ENCODE measurements at places on chromosomes 6 and 20.

- DNase-seq = no peak
Observed at GRCh38 chr20:51802170-51802751, at the start of gene SALL4. TSS of gene SALL4 (minus strand) at chr20:51802521. CDS start at chr20:51802408, 113 bp downstream.

DNA sequence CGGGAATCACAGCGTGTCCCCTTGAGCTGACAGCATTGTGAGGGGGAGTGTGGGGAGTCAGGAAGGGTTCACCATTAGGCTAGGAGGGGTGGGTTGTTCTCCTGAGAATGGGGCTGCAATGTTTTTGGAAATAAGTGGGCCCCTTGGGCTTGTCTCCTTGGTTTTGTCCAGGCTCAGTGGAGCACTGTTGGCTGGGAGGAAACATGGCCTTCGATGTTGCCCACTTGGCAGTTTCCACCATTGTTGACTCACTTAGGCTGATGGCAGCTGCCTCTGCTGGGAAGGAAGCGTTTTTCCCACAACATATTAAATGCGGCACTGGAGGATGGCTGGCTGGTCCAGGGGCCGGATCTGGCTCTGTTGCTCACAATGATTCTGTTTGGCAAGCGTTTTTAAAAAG is 512.1 kb downstream of the QKI start:
- no peak for DNase-seq

GRCh38 chr6:116364321-116364720 is 6.4 kb upstream of the DSE start:
- DNase-seq = no peak

GRCh38 chr20:10856237-10857015 is 182.6 kb upstream of the JAG1 start:
- no peak for DNase-seq

- DNase-seq = no peak
Observed at GRCh38 chr6:164206807-164207423, 792.4 kb downstream of the QKI start.

GRCh38 chr6:24010133-24010532 is 115.9 kb upstream of the NRSN1 start:
- DNase-seq = no peak

DNA sequence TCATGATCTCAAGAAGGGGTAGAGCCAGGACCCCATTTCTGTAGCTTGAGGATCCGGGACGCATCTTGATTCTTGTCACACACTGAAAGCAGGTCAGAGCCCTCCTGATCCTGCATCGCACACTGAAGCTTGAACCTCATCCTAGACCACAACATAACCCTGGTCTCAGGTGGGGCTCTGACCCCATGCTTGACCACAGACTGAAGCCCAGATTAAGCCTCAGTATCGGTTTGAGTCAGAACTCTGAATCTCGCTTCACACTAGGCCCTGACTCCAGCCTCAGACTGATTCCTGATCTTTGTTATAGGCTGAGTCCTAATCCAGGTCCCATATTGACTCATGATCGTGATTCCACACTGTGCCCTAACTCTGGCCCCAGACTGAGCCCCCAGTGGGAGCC is 8.5 kb upstream of the RSPO4 start:
- DNase-seq = no peak

- no peak for DNase-seq
Observed at GRCh38 chr20:14647016-14647415, 309.6 kb upstream of the FLRT3 start.

DNA sequence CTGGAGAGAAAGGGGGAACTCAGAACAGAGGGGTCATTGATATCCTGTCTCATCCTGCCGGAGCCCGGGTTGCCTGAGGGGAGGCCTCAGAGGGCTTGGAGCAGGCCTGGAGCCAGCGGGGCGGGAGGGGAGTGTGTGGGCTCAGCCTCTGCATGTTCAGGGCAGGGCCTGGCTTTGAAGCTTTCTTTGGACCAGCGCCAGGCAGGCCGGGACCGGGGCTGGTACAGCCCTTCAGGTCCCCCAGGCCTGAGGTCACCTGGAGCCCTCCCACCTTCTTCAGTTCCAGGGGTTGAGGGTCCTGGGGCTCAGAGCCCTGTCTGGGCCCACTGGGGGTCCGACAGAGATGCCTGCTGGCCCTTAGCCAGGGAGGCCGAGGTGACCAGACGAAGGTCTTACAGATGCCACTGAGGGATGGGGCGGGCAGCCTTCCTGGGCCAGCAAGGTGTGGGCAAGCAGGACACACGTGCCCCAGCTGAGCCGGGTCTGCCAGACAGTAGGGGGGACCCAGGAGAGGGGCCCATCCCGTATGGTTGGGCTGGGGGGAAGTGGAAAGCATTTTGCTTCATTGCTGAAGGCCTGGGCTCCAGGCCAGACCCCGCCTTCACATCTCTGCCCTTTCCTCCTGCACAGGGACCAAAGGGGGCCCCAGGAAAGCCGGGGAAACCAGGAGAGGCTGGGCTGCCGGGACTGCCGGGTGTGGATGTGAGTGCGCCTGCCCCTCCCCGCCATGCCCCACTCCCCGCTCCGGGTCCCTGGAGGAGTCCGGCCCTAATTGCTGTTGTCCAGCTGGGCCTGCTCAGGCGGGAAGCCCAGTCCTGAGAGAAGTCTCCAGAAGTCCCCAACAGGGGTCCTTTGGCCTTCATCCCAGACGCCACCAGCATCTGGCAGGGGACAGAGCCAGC is 2.0 kb downstream of the COL9A3 start:
- DNase-seq = no peak

GRCh38 chr6:141498977-141499376 is 633.7 kb upstream of the GJE1 start:
- DNase-seq = no peak

GRCh38 chr6:138956244-138956924 is 31.7 kb downstream of the REPS1 start:
- DNase-seq = no peak

DNA sequence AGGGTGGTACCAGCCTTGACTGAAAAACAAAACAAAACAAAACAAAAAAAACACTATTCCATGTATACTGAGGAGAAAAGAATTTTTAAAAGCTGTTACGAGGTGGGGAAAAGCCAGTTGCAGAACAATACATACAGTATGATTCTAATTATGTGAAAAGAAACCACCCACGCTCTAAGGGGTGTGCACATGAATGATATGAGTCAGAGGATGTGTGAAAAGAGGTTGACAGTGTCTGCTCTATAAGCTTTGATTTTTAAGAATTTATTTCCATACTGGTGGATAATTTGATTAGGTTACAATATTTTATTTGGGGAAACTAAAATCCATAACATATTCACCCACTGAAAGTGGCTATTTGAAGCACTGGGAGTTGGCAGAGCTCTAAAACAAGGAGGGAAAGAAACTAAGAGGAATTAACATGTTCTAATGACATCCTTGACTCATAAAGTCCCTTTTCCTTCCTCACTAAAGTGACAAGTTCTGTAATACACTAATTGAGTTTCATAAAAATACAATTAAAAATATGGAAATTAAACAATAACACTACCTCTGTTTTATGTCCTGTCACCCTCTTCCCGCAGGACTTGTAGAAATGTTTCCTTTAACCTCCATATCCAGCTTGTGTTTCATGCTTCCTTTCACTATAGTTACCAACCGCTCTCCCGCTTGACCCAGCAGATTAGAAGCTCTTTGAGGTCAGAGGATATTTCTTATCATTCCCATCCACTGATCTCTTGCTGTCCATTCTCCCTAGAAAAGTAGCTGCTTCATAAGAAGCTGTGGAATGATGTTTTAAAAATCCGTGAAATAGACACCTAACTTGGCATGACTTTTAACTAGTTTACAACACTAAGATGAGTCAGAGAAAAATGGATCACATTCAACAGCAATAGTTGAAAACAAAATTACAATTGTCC is 118.6 kb upstream of the CCDC28A start:
- DNase-seq = no peak

DNA sequence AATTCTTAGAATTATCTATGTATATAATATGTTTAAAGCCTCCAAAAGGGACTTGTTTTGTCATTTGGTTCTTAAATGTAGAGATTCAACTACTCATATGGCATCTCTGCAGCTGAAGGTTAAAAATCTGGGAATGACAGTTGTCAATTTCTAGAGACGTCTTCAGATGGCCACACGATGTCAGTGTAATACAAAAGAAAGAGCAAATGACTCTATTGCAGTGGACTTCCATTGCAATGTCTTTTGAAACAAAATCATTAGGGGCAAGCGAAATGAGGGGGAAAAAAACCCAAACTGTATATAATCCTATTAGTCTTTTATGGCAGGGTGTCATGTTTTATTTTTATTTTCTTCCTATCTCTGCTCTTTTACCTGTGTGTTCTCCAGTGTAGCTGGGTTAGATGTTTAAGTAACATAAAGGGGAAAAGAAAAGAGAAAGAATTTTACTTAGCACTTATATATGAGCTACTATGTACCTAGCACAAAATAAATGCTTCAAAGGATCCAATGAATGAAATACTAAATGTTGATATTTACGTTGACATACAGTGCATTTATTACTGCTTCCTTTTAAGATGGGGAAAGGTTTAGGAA is 26.2 kb downstream of the CCN2 start:
- no peak for DNase-seq

- DNase-seq = no peak
Observed at GRCh38 chr6:120468486-120468885, 865.8 kb downstream of the TBC1D32 start.

GRCh38 chr6:159044899-159045727 is at the start of gene TAGAP:
TSS of gene TAGAP (minus strand) at chr6:159044991. CDS start at chr6:159044146, 845 bp downstream.
- peak; percentile 82 for DNase-seq

DNA sequence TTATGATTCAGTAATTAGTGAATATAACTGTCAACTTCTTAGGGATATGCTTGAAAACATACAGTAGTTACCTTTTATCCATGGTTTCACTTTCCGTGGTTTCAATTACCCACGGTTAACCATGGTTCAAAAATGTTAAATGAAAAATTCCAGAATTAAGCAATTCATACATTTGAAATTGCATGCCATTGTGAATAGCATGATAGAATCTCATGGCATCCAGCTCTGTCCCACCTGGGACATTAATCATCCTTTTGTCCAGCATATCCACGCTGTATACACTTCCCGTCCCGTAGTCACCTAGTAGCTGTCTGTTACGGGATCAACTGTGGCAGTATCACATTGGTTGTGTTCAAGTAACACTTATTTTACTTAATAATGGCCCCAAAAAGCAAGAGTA is 781.7 kb upstream of the CITED2 start:
- DNase-seq = no peak

DNA sequence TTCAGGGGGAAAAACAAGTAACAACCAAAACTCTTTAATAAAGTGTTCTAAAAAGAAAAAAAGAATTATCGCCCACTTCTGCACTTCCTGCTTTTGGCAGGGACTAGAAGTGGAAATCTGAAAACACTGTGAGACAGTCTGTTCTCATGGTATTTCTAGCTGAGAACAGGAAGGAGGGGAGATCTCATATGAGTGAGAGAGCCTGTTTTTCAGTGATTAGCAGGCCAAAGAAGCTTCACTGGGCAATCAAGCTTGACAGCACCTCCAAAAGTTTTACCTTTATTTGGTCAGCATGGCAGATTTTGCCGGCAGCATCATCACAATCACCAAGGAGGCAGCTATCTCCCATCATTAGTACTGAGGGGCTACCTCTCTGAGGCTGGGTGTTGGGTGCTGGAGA is 79.5 kb upstream of the ATXN1 start:
- no peak for DNase-seq

DNA sequence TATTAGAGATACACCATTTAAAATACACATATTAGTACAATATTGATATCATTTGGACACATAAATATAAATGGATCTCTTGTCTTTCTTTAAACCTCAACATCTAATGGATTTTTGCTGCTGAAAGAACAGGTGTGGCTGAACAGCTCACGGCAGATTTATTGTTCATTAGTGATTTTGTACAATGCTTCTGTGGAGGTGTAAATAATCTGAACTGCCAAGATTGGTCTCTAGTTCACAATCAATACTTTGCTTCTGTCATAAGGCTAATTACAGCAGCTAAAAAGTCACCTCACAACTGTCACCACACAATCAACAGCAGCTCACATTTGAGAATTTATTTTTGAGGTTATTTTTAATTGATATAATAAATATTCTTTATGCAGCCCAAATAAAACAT is 162.0 kb upstream of the SIM1 start:
- no peak for DNase-seq

DNA sequence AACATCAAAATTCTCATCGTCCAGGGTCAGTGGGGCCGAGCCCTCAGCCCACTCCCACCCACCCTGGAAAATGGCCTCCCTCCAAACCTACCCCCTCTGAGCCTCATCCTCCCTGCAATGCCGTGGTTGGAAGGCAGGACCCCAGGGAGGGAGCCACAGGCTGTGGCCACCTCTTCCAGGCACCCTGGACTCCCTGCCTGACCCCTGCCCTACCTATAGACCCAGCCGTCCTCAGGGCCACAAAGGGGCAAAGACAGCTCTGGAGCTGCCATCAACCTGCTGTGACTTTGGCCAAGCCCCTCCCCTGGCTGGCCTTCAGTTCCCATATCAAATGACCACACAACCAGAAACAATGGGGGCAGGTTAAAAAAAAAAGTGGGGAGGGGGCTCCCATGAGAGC is 2.3 kb upstream of the UCKL1 start:
- DNase-seq = no peak

DNA sequence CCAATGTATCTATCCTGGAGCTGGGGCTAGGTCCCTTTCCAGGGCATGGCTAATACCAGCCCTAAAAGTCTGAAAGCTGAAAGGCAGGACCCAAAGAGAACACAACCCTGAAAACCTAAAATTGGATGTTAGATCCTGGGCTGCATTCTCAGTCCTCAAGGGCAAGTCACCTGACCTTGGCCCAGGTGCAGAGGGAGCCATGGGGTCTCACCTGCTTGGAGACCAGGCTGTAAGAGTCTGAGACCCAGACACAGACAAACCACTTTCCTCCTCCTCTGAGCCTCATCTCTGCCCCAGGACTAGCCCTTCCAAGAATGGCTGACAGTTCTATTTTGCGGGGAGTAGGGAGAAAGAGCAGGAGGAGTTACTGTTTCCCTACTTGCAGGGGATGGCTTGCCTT is 60.0 kb downstream of the EFCAB8 start:
- no peak for DNase-seq

DNA sequence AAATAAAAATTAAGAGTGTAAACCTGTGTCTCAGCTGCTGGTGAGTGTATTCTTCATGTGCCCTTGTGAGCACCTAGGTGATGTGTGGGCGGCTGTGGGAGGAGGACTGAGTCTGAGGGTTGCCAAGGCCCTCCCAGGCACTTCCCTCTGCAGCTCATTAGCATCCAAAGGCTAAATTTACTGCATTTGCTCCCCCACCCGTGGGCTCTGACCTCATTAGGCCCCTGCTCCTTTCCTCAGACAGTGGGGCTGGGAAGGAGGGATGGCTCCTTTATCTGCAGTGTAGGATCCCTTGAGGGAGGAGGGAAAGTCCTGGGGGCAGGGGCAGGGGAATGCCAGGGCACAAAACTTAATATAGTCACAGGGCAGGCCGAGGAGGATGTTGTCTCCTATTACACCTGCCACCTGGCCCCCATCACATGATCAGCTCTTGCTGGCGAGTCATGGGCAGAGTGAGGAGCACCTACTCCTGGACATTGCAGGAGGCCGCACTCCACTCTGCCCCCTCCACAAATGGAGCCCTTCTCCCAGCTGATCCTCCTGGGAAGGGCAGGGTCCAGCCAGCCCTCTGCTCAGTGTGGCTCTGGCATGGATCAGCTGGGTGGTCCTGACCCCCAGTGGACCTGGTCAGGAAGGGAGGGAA is 133.2 kb downstream of the MRPL14 start:
- no peak for DNase-seq

- DNase-seq = no peak
Observed at GRCh38 chr6:117397536-117398227, 28.1 kb downstream of the ROS1 start.

Data from activated T-cell treated with anti-CD3 and anti-CD28 coated beads, Interleukin-2, amount 50 U/mL, for 24 hours (primary cell).